ENCODE measurements at places on chromosomes 2 and 18.

DNA sequence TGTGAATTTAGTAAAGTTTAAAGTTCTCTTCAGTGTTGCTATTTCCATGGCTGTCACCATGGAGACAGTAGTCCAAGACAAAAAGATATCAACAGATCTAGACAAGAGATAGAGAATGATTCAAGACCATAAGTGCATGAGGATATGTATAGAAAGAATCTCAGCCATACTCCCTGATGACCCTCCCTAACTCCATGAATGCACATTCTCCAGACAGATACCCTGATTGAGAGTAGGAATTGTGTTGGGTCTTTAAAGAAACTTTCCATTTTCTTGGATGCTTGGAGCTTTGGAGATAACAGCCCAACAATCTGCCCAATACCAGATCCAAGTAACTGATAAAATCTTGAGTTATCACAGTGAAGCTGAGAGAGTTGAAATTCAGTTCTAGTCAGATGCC, 1601.2 kb upstream of the CELF4 start:
- no peaks in the 10 kb centered on the region for H3K27me3 ChIP-seq
- H3K4me1 ChIP-seq = no peaks in the 10 kb centered on the region
- H3K27ac ChIP-seq = no peak overlapping the region
- no peak for DNase-seq

DNA sequence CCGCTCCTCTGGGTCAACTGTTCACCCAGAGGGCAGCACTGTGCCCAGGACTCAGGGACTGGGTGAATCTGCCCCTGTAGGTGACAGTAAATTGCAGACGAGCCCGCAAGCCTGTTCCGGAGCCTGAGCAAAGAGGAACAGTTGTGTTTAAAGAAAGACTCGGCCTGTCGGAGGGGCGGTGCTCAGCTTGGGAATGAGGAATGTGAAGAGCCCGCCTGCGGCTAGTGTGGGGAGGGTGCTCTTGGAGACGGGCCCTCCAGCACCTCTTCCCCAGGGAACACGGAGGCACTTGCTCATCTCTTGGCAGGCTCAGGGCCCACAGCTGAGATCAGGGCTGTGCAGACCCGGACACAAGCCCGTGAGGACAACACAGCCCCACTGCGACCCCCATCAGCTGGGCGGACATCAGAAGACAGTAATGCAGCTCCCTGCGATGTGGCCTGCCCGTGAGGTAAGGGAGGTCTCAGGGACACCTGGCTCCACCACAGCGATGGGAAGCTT, 299.0 kb downstream of the NDUFA10 start:
- no peak overlapping the region for H3K4me3 ChIP-seq
- no peak for DNase-seq
- H3K36me3 ChIP-seq = no peaks in the 10 kb centered on the region

DNA sequence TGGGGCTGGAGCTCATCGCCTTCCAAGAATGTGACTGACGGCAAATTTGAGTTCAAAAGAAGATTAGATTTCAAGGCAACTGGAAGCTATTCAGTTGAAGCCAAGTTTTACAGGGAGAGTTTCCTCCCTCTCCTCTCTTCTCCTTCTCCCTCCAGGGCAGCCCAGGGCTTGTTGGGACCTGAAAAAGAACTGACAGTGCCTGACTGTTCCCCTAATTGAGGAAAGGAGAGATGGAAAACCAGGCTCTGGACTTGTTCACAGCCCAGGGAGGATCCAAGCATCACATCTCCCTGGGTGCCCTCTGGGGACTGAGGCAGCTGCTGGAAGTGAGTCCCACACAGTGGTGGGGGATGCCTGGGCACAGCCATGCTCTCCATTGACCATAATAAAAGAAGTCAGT, 88.1 kb downstream of the THNSL2 start:
- no peaks in the 10 kb centered on the region for H3K4me1 ChIP-seq
- no peak overlapping the region for H3K4me3 ChIP-seq
- DNase-seq = no peak
- H3K27ac ChIP-seq = no peak overlapping the region

DNA sequence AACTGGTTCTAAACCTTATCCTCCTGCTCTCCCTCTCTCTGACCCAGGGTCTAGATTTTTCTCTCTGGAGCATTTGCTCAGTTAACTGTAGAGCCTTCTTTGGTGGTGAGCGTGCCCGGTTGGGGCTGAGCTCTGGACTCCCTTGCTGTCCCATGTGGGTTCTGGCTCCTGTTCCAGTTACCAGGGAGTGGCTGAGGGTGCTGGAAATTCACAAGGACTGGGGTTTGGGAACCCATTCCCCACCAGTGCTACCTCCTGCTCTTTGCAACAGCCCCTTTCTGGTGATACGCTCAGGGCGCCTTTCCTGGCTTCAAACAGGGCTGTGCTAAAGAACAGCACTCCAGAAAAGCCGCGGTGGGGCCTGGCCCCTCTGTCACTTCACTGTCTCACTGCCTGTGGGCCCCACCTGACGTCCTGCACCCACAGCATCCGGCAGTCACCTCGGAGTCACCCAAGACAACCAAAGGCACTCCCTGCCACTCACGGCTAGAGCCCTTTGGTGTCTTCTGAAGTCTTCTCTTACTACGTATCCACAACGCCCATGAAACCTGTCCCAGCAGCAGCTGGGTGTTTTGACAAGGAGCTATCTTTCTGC, 41.3 kb downstream of the CAPN13 start:
- no peak for DNase-seq
- H3K27ac ChIP-seq = no peak overlapping the region
- no peak overlapping the region for H3K4me3 ChIP-seq
- H3K27me3 ChIP-seq = no peaks in the 10 kb centered on the region
- no peaks in the 10 kb centered on the region for H3K4me1 ChIP-seq

GRCh38 chr2:156867201-156867600, 390.3 kb upstream of the GALNT5 start:
- H3K27ac ChIP-seq = no peak overlapping the region
- H3K36me3 ChIP-seq = no peaks in the 10 kb centered on the region
- no peak overlapping the region for H3K4me3 ChIP-seq

DNA sequence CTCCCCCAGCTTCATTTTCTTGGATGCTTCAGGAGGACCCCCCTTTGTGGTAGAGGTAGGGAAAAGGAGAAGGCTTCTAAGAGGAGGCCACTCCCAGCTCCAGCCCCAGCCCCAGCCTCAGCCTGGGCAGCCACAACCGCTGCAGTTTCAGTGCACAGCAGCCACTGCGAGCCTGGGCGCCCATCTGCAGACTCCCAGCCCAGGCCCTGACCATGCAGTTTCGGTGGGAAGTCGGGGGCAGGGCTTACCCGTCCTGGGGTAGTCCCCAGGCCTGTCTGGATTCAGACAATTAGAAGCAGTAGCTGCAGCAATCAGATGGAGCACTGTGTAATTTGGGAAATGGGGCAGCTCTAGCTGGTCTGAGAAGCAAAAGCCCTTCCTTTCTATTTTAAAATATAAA, 28.6 kb downstream of the ITM2C start:
- no peak for DNase-seq
- H3K27ac ChIP-seq = no peak overlapping the region
- no peaks in the 10 kb centered on the region for H3K4me1 ChIP-seq

GRCh38 chr2:176078541-176079284, 5.0 kb downstream of the EVX2 start:
- H3K27ac ChIP-seq = no peak overlapping the region
- no peaks in the 10 kb centered on the region for H3K36me3 ChIP-seq
- H3K4me3 ChIP-seq = no peak overlapping the region
- peaks cover 65% of the 10 kb centered on the region for H3K27me3 ChIP-seq
- H3K4me1 ChIP-seq = peaks cover 13% of the 10 kb centered on the region

All from CD4-positive, CD25-positive, alpha-beta regulatory T cell (primary cell).